ENCODE measurements at places on chromosomes 6 and 20.

- no peak for DNase-seq
Measured at GRCh38 chr20:24937579-24937978, 11.5 kb upstream of the CST7 start.

GRCh38 chr6:141313986-141314385, 818.7 kb upstream of the GJE1 start:
- no peak for DNase-seq

DNA sequence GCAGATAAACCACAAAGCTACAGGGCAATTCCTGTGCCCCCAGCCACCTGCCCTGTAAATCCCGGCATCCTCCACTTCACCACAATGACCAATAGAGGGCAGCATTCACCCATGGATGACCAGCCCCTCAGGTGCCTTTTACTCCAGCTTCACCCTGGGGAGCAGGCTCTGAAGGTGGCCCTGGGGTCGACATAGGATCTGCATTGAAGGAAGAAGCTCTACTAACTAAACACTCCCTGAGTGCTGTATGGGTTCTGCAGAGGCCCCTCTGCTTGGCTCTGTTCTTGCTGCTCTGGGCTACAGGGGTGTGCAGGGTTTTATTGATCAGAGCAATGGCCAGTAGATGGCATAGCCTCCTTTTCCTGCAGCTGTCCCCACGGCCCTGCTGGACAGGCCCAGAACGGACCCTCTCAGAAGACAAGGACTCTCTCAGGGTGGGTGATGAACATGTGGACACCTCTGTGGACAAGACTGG, 20.3 kb downstream of the CST4 start:
- DNase-seq = peak; percentile 47

DNA sequence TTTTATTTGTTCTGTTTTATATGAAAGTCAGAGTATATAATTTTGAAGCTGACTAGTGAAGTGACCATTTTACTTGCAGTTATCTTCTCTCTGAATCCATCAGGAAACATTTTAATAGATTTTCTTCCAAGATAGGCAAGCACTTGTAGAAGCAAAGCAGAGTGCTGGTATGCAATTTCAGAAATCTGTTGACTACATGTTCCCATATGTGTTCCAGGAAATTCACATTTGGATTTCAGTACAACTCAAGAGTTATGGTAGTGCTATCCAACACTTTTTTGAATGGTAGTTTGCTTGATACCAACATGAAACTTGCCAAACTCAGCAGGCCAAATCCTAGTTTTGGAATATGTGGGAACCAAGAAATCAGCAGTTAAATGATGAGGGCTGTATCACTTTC, 94.0 kb downstream of the CENPW start:
- DNase-seq = no peak

GRCh38 chr6:101800598-101800997, 407.1 kb downstream of the GRIK2 start:
- no peak for DNase-seq

All from hematopoietic multipotent progenitor cell (in vitro differentiated cells).